NCI-H2171 treated with DMSO at 0.1 percent for 48 hours (cell line): ENCODE measurements at places on chromosomes 2 and 18.

- DNase-seq = no peak
These were observed 36.6 kb downstream of the SPRED2 start for GRCh38 chr2:65395621-65396347.

- no peak for DNase-seq
These were observed 41.3 kb downstream of the CAPN13 start for GRCh38 chr2:30765876-30766470.

DNA sequence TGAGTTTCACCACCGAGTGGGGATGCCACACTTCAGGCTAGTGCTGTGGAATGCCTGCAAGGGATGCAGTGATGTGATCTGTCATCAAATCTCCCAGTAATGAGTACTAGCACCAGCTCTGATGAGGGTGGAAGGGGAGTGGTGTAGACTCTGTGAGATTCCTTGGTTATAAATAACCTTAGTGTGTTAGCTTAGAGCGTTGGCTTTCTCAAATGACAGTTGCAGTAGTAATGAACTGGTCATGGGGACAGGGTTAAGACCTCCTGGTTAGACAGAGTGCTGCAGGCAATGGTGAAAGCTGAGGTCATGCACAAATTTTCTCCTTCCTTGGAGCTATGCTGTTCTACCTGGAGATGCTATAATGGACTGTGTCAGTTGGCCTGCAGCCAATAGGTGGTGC is 1063.4 kb upstream of the CRIM1 start:
- no peak for DNase-seq

DNA sequence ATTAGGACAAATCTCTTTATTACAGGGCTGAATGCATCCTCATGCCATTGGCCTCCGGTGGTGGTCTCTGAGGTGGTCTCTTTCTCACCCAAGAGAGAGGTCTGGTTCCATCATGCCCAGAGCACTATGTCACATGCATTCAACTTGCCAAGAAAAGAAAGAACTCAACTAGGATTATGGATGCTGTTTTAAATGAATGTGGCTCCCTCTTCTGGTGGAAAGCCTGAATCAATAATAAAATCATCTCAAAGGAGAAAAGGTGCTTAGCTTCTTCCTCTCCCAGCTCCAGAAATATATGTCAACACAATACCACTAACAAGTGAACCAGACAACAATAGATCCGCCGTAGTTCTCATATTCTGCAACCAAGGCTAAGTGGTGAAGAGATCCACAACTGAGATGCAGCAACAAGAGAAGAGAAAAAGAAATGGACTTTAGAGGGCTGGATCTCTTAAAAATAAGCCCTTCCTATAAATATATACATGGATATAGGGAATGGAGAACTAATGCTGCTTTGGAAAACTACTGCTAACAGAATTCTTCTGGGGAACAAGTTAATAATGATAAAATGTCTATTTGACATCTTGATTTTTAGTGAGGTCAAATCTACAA is 396.8 kb downstream of the NCKAP5 start:
- DNase-seq = peak; percentile 38

- peak; percentile 80 for DNase-seq
These were observed at the start of gene EIF2AK2 for GRCh38 chr2:37156857-37157714. TSS of gene EIF2AK2 (minus strand) at chr2:37156980. CDS start at chr2:37147806, 9,174 bp downstream.

- DNase-seq = peak; percentile 91
These were observed at the start of gene COBLL1 for GRCh38 chr2:164841719-164842623. TSS of gene COBLL1 (minus strand) at chr2:164841823. CDS start at chr2:164841196, 627 bp downstream.

GRCh38 chr2:120826716-120827410 is 91.2 kb downstream of the GLI2 start:
- DNase-seq = no peak

GRCh38 chr18:34364699-34365098 is 140.0 kb upstream of the NOL4 start:
- DNase-seq = no peak

DNA sequence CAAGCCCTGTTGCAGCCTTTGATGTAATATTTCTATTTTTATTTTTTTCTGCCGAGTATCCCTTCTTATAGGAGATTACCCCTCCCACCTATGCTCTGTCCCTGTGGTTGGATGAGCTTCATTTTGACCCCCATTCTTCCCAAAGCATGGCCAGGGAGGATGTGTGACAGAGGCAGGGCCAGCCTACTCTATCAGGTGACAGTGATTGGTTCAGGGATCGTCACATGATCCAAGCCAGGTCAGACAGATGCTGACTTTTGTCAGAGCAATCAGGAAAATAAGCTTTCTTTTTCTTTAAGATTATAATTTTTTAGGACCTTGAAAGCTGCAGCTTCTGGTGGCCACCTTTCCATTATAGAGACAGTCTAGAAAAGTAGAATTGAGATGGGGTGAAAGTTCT is 314.3 kb downstream of the NUP35 start:
- no peak for DNase-seq

DNA sequence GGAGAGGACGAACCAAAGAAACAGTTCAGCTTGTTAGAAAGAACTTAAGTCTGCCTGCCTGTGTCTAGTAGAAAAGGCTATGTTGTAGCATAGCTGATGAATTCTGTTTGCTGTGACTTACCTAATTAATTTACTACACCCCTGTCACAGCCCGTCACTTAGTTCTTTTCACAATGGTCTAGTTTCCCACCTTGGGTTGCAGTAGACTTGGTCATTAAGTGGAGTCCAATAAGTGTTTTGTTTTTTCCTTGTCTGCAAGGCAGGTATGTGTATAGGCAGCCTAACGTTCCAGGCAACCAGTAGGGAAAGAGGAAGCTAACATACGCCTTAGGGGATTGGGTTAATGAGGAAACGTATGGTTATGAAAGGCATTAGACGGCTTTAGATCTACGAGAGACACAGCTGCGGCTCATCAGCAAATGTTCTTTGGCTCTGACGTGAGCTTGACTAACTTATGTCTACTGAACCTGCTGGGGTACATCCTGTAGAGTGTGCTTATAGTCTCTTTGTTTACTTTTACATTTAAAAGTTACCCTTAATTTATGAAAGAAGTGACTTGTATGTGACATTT is 180.1 kb downstream of the PRPF40A start:
- peak; percentile 32 for DNase-seq

GRCh38 chr18:36672437-36673344 is 156.1 kb downstream of the TPGS2 start:
- DNase-seq = peak; percentile 94

GRCh38 chr2:232533944-232534710 is 5.4 kb upstream of the CHRNG start:
- DNase-seq = no peak

DNA sequence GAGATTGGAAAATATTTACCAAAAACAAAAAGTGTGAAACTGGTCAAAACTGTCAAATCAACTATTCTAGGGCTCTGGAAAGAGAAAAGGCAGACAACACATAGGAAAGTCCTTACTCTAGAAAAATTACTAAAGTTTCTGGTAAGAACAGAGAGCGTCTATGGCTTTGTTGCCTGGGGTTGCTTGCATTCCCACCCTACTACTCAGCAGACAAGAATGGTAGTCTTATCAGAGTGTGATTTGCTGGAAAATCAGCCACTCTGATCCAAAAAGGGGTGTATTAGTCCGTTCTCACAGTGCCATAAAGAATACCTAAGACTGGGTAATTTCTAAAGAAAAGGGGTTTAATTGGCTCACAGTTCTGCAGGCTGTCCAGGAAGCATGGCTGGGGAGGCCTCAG is 50.3 kb upstream of the CDH20 start:
- no peak for DNase-seq

DNA sequence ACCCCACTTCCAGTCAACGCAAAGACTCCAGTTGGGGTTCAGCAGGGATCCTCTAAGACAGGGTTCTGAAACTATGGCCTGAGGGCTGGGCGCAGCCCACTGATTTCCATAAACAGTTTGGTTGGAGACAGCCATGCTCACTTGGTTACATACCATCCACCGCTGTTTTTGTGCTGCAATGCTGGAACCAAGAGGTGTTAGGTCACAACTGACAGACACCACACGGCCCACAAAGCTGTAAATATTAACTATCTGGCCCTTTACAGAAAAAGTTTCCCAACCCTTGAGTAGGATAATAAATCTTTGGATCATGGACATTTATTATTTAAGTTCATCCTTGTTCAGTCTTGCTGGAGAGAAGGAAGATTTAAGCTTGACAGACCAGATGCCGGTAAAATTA is 8.4 kb upstream of the CD226 start:
- DNase-seq = no peak

DNA sequence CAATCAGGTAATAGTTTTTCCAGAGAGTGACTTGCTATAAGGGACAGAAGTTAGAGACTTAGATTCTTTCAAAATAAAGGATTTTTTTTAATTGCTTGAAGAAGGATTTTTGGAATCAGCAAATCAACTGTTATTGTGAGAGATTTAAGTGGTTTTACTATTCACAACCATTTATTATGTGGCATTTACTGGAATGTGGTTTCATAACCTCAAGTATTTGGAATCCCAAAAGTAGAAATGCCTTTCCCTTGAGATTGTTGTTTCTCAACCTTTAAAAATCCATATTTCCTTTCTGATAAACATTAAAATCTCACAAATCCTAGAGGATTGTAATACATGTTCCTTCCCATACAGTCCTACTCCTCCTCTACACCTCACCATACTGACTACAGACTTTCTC is 5.0 kb downstream of the TANK start:
- DNase-seq = no peak

- no peak for DNase-seq
These were observed 51.5 kb downstream of the PUM2 start for GRCh38 chr2:20299113-20299512.

DNA sequence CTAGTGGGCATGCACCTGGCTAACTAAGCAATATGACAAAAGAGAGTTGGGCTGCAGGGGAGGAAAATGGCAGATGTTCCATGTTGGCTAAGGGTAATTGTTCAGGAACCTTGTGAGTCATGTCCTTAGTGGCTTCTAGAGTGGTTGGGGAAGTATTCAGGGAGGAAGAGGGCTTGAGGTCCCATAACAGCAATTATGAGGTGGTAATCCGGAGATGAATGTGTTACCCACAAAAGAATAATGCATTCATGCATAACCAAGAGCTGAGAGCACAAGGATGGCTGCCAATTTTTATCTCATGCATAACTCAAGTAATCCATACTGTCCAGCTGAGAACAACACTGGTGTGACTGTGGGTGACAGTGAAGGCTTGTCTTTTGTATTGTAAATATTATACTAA is 42.9 kb downstream of the TMEFF2 start:
- DNase-seq = peak; percentile 47

GRCh38 chr2:100297511-100297910 is 24.8 kb downstream of the LONRF2 start:
- no peak for DNase-seq

DNA sequence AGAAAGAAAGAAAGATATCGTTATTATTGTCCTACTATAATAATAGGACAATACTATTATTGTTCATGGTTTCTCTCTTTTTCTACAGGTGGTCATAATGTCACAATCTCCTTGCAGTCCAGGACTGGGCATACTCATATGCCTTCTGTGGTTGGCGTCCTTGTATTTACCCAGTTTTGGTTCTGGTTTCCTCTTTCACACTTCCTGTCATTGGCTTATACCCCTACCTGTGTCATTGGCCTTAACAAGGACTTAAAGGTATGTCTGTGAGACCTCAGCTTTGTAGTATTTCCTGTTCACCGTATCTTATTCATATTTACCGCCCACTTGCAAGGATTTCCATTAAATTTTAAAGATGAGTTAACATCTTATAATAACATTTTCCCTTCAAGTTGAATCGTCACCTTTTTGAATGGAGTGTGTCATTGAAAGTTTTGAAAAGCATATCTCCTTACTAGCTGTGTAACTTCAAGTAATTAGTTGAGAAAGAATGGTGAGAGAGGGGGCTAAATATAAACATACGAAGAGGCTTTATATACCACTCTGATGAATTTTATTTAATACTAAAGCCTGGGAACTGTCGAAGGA is 36.5 kb upstream of the HTR2B start:
- no peak for DNase-seq

DNA sequence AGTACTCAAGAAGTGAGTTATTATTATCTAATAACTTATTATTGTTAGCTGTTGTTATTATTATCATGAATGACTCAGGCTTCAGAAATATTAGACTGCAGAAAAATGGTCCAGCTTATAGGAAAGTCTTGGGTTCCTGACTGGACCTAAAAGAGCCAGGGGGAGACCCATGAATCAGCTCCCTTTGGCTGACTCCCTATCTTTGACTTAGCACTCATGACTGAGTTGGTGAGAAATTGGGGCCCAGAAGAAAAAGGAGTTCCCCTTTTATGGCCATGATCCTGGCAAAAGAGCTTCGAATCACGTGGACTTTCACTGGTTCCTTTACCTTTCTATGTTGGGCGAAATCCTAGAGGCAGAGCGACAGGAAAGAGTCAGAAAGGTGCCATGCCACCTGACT is 145.8 kb downstream of the MYO3B start:
- DNase-seq = no peak

- DNase-seq = no peak
These were observed 79.1 kb downstream of the MAPK4 start for GRCh38 chr18:50638884-50639420.

- DNase-seq = no peak
These were observed 1.0 kb downstream of the CYP1B1 start for GRCh38 chr2:38074764-38075506.

- DNase-seq = no peak
These were observed 198.9 kb upstream of the RAB6C start for GRCh38 chr2:129780316-129781270.

- DNase-seq = peak; percentile 47
These were observed 370.8 kb downstream of the OSR1 start for GRCh38 chr2:18987592-18988073.

DNA sequence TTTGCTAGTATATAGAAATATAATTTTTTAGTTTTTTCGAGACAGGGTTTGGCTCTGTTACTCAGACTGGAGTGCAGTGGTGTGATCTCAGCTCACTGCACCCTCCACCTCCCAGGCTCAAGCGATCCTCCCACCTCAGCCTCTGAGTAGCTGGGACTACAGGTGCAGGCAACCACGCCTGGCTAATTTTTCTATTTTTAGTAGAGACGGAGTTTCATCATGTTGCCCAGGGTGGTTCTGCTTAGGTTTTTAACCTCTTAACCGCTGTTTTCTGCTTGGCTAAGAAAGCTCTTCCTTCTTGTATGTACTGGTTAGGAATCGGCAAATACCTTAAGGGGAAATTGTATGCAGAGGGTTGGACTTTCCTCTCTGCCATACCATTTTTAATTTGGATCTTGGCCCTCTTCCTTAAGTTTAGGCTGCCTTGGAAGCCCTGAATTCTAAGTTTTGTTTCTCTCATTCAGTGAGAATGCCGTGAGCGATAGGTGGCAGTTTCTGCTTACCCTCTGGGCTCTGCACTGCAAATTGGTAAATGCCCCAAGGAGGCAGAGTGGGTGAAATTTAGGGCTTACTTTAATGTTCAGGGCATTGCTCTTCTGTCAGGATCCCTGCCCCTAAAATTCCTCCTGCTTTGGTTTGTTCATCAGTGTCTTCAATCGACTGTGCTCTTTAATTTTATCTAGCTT is 32.3 kb downstream of the EML6 start:
- DNase-seq = peak; percentile 90
